ENCODE measurements at places on chromosomes 16 and 17.

DNA sequence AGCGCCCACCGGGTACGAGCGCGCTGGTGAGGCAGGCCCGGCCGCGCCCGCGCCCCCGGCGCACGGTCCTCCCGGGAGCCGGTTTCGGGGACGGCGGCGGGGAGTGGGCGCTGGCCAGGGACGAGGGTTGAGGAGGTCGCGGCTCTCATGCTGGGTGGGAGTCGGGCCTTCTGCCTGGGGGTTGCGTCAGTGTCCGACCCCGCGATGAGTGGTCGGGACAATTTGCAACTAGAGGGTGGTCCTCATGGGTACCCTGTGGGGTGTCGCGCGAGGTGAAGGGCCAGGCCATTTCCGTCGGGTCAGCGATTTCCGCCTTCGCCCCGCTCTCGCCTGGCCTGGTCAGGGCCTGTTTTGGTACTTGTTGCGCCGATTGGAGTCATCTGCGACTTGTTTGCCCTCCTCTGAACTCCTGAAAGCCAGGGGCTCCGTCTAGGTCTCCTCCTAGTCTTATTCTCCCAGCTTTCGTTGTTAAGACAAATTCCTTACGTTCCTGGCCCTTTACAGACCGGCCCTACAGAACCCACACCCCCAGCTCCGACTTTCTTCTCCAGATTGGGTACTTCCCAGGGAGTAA lies 14.9 kb downstream of the NAA60 start:
- no peak for DNase-seq

GRCh38 chr17:28033972-28034714 lies 8.3 kb upstream of the NLK start:
- no peak for DNase-seq

GRCh38 chr16:61890386-61890785 lies 145.9 kb downstream of the CDH8 start:
- no peak for DNase-seq

- DNase-seq = no peak
These were observed 156.9 kb upstream of the CIBAR2 start for GRCh38 chr16:85269165-85269564.

DNA sequence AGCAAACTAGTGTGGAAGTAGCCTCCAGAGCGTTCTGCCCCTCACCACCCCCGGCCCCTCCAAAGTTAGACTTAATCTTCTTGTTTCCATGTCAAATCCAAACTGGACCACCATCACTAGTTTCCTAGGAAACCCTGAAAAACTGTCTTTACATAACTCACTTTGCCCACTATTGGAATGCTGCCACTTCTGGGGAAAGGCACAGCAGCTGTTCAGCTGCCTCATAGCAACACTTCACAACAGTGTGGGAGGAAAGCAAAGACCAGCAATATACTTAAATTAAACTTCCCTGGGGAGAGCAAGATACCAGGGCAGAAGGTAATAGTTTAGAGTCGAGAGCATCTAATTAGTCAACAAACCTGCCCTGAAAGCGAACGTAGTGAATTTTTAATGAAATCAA lies 452.2 kb downstream of the KCNJ2 start:
- DNase-seq = no peak
